ENCODE measurements at places on chromosomes 7 and 10. TPM values are rescaled to one million over a fixed set of nuclear protein-coding genes. Genes with fewer than 3 reads are reported as not detected.

Gene LOXL4
- total RNA-seq: not detected

Gene OR2A12
- not detected for total RNA-seq

Gene LRRN3
- 5.8 TPM for total RNA-seq

Gene C7orf57
- total RNA-seq: 0.47 TPM

Gene CPA2
- total RNA-seq: not detected

Gene NHLRC2
- total RNA-seq: 21.0 TPM
